H9 (cell line): ENCODE measurements at places on chromosomes 16 and 17.

DNA sequence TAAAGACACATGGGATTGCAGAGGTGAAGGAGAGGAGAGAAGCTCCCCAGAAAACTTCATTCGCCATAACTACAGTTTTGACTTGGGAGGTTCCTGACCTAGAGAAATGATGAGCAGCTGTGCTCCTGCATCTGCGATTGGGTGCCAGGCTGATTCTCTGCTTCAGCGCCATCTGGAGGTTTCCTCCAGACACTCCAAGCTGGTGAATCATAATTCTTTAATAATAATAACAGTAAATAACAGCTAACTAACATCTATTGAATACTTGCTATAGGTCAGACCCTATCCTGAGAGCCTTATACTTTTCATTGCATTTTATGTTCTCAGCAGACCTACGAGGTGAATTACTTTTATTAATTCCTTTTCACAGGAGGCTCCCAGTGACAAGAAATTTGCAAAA is 575.8 kb downstream of the TOX3 start:
- peak; percentile 44 for DNase-seq

DNA sequence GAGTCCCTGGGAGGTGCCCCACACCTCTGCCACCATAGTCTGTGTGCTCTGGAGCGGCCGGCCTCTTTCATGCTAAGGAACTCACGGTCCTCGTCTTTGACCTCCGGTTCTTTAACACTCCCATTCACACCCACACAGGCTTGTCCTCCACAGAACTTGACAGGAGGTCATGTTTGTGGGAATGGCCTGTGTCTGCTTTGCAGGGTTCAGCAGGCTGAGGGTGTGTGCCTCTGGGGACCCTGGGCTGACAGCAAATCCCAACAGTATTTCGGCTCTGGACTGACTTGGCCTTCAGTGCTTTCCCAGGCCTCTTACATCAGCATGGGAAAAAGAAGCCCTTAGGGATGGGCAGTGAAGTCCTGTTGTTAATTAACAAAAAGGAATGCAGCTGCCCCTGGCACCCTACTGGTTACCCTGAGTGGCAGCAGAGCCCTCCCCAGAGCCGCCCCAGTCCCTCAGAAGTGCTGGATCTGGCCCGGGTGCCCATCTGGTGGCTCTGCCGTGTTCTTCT is 35.4 kb upstream of the ADORA2B start:
- DNase-seq, result no peak

- no peak for DNase-seq
Measured at GRCh38 chr16:29770250-29770929, 7.7 kb upstream of the ZG16 start.

- DNase-seq, result no peak
Measured at GRCh38 chr16:65644821-65645220, 523.0 kb upstream of the CDH11 start.

- DNase-seq, result no peak
Measured at GRCh38 chr16:72814226-72814625, 233.7 kb downstream of the ZFHX3 start.

DNA sequence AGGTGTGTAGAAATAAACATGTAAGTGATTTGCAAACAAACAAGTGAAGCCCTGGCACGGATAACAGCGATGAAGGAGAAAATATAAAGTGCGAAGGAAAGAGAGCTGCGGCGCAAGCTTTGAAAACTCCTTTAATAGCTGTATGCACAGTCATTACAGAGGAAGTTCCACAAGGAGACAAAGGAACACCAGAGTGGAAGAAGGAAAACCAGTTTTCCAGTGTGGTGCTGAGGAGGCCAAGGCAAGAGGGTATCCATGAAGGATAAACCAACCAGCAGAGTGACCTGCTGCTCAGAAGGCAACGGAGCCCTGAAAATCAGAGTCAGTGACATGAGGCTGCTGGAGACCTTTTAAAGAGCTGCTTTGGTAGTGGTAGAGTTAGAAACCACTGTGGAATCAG is 24.4 kb downstream of the METTL16 start:
- DNase-seq, result no peak

GRCh38 chr17:21039839-21040575 is 2.8 kb downstream of the USP22 start:
- no peak for DNase-seq

DNA sequence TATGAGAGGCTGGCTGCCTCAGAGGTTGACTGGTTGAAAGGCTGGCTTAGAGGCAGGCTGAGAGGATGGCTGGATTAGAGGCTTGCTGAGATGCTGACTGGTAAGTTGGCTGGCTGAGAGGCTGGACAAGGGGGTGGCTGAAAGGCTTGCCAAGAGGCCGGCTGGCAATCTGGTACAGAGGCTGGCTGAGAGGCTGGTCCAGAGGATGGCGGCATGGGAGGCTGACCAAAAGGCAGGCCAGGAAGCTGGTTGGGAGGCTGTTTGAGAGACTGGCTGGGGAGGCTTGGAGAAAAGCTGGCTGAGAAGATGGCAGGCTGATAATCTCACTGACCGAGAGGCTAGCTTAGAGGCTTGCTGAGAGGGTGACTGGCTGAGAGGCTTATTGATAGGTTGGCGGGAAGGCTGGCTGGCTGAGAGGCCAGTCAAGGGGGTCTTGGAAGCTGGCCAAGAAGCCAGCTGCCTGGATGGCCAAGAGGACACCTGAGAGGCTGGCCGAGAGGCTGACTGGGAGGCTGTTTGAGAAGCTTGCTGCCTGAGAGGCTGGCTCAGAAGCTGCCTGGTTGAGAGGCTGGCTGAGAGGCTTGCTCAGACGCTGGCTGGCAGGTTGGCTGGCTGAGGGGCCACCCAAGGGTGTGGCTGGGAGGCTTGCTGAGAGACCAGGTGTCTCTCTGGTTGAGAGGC is 34.2 kb upstream of the ACSM2B start:
- DNase-seq, result no peak
